ENCODE measurements at places on chromosomes 11 and 22.
A peak's percentile ranks its signal among the peaks of the same experiment; 100 is the strongest.

DNA sequence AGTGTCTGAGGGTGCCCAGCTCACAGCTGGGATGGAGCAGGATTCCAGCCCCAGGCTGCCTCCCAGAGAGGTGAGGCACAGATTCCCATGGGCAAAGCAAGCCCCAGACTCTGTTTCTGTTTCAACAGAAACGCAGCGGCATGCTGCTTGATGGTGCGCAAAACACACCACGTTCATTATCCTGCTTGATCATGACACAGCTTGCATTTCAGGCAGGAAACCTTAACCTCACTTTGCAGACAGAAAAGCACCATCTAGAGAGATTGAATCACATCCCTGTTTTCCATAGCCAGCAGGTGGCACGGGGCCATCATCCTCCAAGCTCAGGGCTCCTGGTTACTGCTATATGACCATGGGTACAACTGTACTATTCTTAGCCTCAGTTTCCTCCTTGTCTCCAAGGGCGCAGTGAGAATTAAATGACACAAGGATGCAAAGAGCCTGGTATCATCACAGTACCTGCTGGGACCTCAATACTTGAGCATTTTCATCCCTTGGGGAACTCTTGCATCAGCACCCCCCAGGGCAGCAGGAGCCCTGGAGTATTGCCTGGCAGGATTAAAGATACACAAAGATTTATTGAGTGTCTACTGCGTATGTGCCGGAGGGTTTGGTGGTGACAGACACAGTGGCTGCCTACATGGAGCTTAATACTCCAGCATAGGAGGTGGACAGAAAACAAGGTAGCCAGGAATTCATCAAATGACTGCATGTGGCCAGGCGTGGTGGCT lies 110.0 kb downstream of the TP53I11 start:
- DNase-seq, result no peak

- no peak for DNase-seq
Measured at GRCh38 chr11:9575260-9576240, 2.1 kb downstream of the WEE1 start.

GRCh38 chr11:129825380-129825779 lies 9.7 kb downstream of the TMEM45B start:
- DNase-seq, result no peak

- no peak for DNase-seq
Measured at GRCh38 chr11:65496304-65497140, 2.3 kb upstream of the MALAT1 start.

DNA sequence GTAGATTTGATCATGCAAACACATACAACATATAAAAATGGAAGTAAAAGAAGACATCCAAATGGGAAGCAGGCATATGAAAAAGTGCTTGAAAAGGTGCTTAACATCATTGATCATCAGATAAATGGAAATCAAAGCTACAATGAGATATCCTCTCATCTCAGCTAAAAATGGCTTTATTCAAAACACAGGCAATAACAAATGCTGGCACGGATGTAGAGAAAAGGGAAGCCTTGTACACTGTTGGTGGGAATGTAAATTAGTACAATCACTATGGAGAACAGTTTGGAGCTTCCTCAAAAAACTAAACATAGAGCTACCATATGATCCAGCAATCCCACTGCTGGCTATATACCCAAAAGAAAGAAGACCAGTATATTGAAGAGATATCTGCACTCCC lies 549 bp upstream of the TCN1 start:
- no peak for DNase-seq

DNA sequence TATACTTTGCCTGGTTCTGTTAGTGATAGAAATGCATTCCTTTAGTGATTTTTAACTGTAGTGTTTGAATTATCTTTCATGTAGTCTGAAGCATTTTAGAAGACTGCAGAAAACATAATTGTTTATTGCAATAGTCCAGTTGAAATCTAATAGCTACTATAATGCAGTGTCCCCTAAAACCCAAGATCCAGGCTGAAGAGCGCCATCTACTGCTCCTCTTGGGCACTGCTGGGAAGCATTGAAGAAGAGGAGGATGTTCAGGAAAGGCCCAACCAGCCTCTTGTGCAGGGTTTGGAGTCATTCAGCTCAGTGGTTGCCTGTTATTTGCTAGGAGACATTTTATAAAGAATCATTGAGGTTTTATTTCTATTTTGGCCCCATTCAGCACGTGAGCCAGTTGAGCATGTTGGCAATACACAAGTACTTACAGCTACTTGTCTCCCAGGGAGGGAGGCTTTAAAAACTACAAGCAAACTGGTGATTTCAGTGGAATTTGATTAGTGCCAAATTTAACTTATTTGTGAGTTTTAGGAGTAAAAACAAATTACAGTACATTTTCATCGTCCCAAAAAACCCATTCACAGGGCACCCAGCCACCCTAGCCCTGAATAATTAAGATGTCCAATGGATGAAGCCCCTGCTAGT lies 74.9 kb upstream of the HORMAD2 start:
- DNase-seq, result peak; percentile 43

- no peak for DNase-seq
Measured at GRCh38 chr11:12174477-12175143, 64.2 kb downstream of the MICAL2 start.

DNA sequence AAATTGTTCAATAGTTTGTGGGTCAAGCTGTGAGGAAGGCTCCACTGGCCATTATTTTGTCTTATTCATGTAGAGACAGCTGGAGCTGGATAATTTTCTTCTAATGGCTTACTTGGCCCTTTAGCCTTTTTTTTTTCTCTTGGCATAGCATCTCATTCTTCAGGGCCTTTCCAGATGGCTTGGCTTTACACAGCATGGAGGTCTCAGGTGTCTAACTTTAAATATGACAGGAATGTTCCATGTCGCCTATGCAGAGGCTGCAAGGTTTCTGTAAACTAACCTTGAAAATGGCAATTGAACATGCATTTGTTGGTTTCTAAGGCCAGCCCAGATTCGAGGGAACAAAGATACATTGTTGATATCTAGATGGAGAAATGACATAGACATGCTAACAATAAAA lies 247.9 kb upstream of the CNTN5 start:
- DNase-seq, result no peak

DNA sequence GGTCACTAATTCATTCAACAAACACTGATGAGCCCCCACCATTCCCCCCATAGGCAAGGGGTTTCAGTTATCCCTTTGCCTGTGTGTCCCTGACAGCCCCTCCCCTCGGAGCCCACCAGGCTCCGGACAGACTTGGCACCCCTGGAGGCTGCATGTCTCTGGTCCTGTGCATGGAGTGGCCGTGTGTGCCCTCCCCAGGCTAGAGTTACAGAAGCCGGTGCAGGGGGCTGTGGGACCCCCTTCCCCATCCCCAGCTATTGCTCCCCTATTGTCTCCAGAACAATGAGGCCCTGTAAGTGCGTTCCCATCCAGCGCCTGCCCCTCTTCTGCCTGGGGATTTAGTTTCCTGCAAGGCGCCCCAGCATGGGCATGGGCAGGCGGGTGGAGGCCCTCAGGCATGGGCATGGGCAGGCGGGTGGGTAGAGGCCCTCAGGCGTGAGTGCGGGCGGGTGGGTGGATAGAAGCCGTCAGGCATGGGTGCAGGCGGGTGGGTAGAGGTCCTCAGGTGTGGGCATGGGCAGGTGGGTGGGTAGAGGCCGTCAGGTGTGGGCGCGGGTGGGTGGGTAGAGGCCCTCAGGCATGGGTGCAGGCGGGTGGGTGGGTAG lies 1.5 kb downstream of the MUC2 start:
- no peak for DNase-seq

GRCh38 chr22:31179345-31179744 lies 19.4 kb downstream of the RNF185 start:
- DNase-seq, result no peak

GRCh38 chr11:69439651-69440464 lies 41.6 kb upstream of the LINC01488 start:
- no peak for DNase-seq

- no peak for DNase-seq
Measured at GRCh38 chr11:122101625-122102291, 14.3 kb downstream of the BLID start.

GRCh38 chr11:64546600-64546999 lies 44.4 kb upstream of the SLC22A12 start:
- no peak for DNase-seq

DNA sequence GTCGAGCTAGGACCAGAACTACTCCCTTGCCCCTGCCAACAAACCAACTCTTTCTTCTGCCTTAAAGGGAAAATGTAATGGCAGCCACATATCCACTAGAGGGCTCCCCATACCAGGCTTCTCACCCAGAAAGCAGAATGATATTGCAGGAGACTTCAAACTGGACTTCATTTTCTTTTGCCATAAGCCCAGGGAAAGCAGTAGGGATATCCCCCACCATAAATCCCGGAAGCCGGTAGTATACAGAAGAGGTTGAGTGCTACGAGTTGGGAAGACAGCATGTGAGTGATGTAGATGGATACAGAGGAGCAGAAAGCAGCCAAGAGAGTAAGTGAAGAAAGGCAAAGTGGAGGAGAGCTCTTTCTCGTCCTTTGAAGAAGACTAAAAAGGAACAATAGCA lies 12.1 kb downstream of the PLAAT5 start:
- peak; percentile 38 for DNase-seq

DNA sequence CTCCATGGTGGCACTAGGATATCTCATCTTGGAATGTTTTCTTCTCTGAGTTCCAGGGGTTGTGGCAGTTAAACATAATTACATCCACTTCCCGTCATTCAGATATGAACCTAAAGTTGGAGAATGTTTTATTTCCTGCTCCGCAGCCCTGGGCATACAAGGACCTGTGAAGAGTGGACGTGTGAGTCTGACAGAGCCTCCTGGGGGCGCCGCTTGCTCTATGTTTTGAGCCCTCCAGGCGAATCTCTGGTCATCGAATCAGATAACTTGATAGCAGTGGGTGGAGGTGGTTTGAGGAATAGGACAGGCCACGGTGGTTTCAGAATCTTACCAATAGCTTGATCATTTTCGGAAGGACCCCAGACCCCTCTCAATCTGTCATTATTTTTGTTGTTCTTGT lies 174.2 kb downstream of the NTM start:
- DNase-seq, result no peak

DNA sequence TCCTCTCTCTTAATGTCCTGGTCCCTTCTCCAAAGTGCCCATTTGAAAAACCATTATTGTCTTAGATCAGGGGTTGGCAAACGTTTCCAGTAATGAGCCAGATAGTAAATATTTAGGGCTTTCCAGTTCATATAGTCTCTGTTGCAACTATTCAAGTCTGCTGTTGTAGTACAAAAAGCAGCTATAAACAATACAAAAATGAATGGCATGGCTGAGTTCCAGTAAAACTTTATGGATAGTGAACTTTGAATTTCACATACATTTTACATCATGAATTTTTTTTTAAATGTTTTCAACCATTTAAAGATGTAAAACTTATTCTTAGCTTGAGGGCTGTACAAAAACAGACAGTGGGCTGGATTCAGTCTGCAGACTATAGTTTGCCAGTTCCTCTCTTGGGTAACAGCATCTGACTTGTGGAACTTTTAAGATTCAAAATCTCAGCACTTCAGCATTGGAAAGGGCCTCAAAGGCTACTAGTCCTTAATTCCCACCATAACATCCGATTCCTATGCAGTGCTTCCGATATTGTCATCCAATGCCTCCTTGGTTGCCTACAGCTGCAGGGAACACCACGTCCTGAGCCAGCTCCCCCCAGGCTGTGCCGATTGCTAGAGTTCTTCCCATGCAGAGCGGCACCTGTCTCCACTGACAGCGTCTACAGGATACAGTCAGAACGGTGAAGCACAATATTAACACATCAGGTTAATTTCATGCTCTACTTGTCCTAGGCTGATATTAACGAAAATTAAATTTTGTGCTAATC lies 65.6 kb upstream of the E2F8 start:
- DNase-seq, result no peak

DNA sequence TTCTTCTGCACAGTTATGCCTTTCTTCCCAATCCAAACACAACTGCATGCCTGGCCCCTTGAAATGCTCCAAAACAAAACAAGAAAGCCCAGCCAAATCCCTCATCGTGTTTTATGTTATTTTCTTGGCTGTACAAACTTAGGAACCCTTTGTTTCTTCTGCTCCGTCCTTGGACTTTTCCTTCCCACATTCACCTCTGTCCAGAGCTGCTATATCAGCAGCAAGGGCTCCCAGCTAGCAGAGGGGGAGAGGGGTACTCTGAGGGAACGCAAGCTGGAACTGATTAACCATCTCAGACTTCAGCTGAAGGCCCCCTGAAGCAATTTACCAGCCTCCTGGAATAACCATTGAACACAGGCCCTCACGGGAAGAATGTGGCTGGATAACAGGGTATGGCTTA lies 214.7 kb downstream of the TENM4 start:
- DNase-seq, result no peak

GRCh38 chr11:70124321-70125000 lies 46.3 kb downstream of the ANO1 start:
- DNase-seq, result no peak

DNA sequence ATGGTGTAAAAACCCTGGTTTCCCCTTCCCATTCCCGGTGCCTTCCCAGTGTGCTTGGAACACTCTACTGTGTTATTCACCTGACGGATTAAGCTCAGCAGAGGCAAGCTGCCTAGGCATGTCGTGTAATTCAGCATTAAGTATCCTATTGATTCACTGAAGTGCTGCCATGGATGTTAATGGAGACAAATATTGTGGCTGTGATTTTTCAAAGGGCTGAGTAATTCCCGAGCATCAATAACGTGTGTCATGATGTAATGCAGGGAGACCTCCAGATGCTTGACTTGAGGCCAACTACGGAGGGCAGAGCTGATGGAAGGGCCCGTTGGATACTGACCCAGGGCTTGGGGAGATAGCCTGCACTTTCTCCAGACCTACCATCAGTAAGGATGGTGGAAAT lies 269.0 kb downstream of the ST3GAL4 start:
- DNase-seq, result no peak

DNA sequence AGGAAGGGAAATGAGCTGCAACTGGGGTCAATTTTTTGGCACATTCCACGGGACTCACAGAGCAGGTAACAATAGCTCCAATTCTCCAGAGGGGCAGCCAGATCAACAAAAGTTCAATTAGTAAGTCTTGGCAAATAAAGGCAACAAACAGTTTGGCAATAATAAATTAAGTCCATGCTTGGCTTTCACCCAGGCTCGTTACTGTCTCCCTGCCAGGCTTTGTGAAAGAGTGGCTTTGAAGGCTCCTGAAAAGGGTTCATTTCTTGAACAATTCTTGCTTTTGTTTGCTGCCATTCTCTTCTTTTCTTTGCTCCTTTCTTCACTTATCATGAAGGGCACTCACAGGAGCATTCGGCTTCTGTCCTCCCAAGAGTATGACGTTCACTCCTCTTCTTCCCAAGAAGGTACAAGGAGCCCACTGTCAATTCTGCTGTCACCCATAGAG lies 123.3 kb downstream of the APIP start:
- DNase-seq, result no peak

DNA sequence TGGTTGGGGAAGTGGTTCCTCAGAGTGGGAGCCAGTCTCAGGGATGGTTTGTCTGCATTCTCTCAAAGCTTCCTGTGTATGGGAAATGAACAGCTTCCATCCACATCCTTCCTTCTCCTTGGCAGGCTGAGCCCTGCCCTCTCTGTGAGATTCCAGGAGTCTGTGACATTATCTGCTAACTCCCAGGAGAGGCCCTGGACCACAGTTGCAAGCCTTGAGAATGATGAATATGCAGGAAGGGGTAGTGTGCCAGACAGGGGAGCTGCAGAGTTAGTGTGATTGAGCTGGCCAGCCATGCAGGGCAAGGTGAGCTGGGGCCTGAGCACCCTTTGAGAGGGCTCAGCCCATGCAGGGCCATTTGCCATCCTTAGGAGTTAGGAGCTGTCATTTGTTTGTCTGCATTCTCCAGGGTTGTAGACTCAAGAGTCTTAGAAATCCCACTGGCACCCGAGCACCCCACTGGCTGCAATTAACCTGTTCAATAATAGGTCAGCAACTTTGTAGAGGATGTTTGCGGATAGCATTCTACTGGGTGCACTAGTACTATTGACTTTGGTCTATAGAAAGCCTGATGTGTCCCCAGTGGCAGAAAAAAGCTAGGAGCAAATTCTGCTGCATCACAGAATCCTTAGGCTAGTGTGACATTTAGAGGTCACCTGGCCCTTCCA lies 299.0 kb upstream of the CADM1 start:
- no peak for DNase-seq

All from activated gamma-delta T cell treated with anti-CD3 and anti-CD28 coated beads, Interleukin-2, amount 50 U/mL, for 16 hours (primary cell).